GM23248 (cell line): ENCODE measurements at places on chromosomes 5 and 9. TPM values are rescaled to one million over a fixed set of nuclear protein-coding genes. Genes with fewer than 3 reads are reported as not detected.

GRCh38 chr9:137593176-137593575 is 2.9 kb upstream of the ZMYND19 start:
- H3K27me3 ChIP-seq: no peaks in the 10 kb centered on the region
- no peak for DNase-seq
- no peak overlapping the region for H3K4me3 ChIP-seq
- no peaks in the 10 kb centered on the region for H3K36me3 ChIP-seq
- H3K27ac ChIP-seq: no peak overlapping the region
- peaks cover 7% of the 10 kb centered on the region; the same call in 1 of the 2 replicates for H3K4me1 ChIP-seq

DNA sequence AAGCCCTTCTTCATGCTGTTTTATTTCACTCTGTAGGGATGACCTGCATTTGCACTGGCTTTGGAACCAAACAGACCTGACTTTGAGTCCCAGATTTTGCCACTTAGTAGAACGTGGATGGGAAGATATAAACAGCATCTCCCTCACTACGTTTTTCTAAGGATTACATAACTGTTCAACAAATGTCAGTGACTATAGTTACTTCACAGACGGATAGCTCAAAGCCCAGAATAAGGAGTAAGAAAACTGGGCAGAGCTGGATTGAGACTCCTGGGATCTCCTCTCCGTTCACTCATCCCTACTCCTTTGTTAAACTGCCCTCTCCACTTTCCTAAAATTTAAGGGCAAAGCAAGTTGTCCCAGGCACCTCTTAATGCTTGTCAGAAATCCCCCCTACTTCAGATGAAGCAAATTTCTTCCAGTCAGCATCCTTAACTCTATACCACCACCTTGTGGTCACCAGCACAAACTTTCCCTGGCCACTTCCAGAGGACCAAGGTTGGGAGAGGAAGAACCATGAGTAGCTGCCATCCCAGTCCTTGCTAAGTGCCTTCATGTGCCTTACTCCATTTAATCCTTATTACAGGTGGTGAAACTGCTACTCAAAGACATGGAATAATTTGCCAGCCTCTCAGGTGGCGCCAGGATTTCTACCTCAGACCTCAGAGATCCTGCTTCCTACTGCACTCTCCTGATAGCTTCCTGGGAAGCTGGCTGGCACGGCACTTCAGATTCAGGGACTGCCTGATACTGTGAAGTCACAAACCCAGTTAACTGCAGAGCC is 38.4 kb downstream of the EGR1 start:
- peak overlapping the region; percentile 12; the same call in 1 of the 2 replicates for H3K27ac ChIP-seq
- peak; percentile 80 for DNase-seq
- peaks cover 20% of the 10 kb centered on the region; the same call in 1 of the 2 replicates for H3K36me3 ChIP-seq
- no peaks in the 10 kb centered on the region for H3K27me3 ChIP-seq
- H3K4me3 ChIP-seq: no peak overlapping the region

GPSM1 gene
- 51.6 and 57.1 TPM in 2 replicates for total RNA-seq

DNA sequence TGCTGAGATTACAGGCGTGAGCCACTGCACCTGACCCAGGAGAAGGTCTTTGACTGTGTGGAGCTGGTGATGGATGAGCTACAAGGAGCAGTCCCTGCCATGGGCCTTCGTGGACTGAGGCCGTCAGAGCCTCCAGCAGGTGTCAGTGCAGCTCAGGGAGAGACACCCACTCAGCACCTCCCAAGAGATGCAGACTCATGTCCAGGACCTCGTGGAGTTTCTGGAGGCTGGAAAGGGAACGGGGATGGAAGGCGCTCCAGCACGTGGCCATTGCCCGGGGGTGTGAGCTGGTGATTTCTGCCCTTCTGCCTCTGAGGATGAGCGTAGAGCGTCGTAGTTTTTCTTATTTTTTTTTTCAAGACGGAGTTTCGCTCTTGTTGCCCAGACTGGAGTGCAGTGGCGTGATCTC is 9.5 kb downstream of the TOR4A start:
- no peak overlapping the region for H3K27ac ChIP-seq
- no peak overlapping the region for H3K4me3 ChIP-seq
- H3K36me3 ChIP-seq: no peaks in the 10 kb centered on the region
- peak; percentile 66 for DNase-seq
- no peaks in the 10 kb centered on the region for H3K4me1 ChIP-seq
- no peaks in the 10 kb centered on the region for H3K27me3 ChIP-seq

DNA sequence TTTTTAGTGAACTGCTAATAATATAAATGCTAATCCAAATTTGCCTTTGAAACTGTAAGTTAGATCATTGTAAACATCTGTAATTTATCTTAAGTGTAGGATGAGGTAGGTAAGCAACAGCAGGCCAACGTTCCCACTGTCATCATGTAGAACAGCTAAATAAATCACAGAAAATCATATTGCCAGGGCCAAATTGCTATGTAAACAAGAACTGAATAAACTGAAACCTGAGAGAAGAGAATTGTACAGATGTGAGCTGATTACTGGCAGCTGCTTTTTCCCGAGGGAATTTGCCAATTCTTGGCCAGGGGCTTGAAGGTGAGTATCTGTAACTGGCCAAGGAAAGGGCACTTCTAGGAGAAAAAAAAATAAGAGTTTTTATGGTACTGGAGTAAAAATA is 97.6 kb downstream of the CDH10 start:
- no peak for DNase-seq
- H3K36me3 ChIP-seq: no peaks in the 10 kb centered on the region
- no peaks in the 10 kb centered on the region for H3K27me3 ChIP-seq
- no peak overlapping the region for H3K27ac ChIP-seq
- no peak overlapping the region for H3K4me3 ChIP-seq

- no peak for DNase-seq
- no peaks in the 10 kb centered on the region; the same call in 1 of the 2 replicates for H3K27me3 ChIP-seq
- no peak overlapping the region for H3K27ac ChIP-seq
- H3K4me3 ChIP-seq: no peak overlapping the region
- no peaks in the 10 kb centered on the region for H3K36me3 ChIP-seq
Observed at GRCh38 chr5:91468651-91469422, 85.7 kb upstream of the ARRDC3 start.

QSOX2 gene
- 11.7 and 16.4 TPM in 2 replicates for total RNA-seq

ADGRV1 gene
- total RNA-seq: not detected in 2 replicates

GRCh38 chr5:33372721-33373472 is 67.9 kb upstream of the TARS1 start:
- no peaks in the 10 kb centered on the region for H3K27me3 ChIP-seq
- no peak overlapping the region for H3K4me3 ChIP-seq
- no peaks in the 10 kb centered on the region for H3K36me3 ChIP-seq
- peaks cover 33% of the 10 kb centered on the region for H3K4me1 ChIP-seq
- peak; percentile 9 for DNase-seq

- no peaks in the 10 kb centered on the region for H3K27me3 ChIP-seq
- DNase-seq: peak; percentile 63
- 0 out of 2 replicates have a peak, but pooled peaks cover 4% of the 10 kb centered on the region for H3K4me1 ChIP-seq
- no peak overlapping the region for H3K4me3 ChIP-seq
- no peaks in the 10 kb centered on the region for H3K36me3 ChIP-seq
Observed at GRCh38 chr5:99000876-99001275, 72.1 kb upstream of the CHD1 start.

DNA sequence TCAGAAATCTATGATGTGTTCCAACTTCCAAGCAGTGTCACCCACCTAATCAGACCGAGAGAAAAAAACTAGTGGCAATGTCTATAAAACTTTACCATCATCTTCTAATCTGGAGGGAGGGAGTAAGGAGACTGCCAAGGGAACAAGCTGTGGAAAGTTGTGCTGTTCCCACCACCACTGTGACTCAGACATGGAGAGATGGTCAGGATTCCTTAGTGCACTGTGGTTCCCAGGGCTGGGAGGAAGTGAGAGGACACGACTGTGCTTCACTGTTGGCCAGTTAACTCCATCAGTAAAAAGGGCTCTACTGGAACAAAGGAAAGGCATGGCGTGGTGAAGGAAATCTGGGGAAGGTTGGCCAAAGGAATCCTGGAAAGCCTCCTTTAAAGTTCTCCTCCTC is 18.8 kb downstream of the TICAM2 start:
- peak; percentile 93 for DNase-seq
- peaks cover 9% of the 10 kb centered on the region for H3K36me3 ChIP-seq
- peaks cover 15% of the 10 kb centered on the region for H3K4me1 ChIP-seq
- no peaks in the 10 kb centered on the region for H3K27me3 ChIP-seq

DNA sequence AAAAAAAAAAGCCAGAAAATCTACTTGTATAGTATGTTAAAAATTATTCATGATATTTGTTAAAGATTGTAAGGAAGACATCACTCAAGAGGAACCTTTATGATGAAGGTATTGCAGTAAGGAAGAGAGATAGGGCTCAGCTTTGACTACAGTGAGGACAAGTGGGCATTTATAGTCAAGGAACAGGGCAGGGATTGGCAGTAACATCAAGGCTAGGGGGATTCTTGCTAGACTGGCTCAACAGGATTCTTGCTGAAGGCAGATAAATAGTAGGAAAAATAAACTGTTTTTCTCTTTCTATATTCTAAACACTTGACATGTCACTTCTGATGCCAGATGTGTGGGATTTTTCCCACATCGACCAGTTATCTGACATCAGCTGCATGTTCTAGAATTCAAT is 96.7 kb downstream of the ITGA1 start:
- H3K27me3 ChIP-seq: no peaks in the 10 kb centered on the region
- no peaks in the 10 kb centered on the region for H3K36me3 ChIP-seq
- DNase-seq: no peak
- H3K4me3 ChIP-seq: no peak overlapping the region
- H3K4me1 ChIP-seq: no peaks in the 10 kb centered on the region

DNA sequence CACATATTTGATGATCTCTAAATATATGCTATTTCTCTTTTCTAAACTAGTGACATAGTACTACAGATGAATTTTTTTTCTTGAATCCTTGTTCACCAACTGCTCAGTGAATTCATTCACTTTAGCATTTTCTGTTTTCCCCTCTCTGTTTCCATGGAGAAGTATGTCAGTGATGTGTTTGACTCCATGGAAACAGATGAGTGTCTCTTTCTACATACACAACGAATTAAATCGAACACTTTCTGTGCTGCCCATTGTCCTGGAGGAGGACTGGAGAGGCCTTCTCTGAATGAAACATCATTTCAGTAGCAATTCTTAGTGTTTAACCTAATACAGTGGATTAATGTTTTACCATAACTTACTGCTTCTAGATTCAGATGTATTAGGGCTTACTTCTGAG is 9.5 kb downstream of the INVS start:
- no peak overlapping the region for H3K4me3 ChIP-seq
- peaks cover 35% of the 10 kb centered on the region; the same call in 1 of the 2 replicates for H3K36me3 ChIP-seq
- peaks cover 18% of the 10 kb centered on the region for H3K4me1 ChIP-seq
- peak; percentile 48 for DNase-seq
- H3K27ac ChIP-seq: no peak overlapping the region
- no peaks in the 10 kb centered on the region for H3K27me3 ChIP-seq

DNA sequence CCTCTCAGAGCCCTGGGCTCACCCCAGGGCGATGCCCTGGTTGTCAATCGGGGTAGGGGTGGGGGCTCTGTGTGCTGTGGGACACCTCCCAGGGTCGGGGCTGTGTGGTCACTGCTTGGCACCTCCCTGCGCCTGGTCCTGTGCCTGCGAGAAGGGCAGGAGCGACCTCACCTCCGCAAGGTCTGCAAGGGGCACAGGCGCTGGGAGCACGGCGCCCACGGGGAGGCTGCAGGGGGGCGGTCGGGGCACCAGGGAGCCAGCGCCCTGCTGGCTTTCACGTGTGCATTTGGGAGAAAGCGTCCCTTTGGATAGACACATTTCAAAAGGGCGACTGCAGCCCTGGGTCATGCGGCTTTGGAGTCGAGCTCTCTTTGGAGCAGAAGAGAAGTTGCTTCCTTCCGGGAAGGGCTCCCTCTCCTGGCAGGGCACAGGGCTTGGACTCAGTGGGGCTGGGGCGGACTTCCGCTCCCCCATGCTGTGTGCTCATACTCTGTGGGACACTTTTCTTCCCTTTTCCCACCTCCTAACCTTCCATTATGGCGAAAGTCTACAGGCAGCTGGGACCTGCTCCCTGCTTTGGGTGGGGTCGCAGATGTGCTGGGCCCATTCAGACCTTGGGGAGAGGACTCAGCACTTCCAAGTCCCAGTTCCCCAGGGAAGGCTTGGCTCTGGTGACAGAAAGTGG is 52.9 kb upstream of the SLC28A3 start:
- no peak overlapping the region for H3K4me3 ChIP-seq
- H3K36me3 ChIP-seq: no peaks in the 10 kb centered on the region
- DNase-seq: no peak
- peaks cover 19% of the 10 kb centered on the region for H3K4me1 ChIP-seq
- no peaks in the 10 kb centered on the region for H3K27me3 ChIP-seq

GRCh38 chr5:103289024-103289423 is 30.5 kb downstream of the MACIR start:
- no peaks in the 10 kb centered on the region for H3K4me1 ChIP-seq
- no peaks in the 10 kb centered on the region for H3K27me3 ChIP-seq
- no peak overlapping the region for H3K4me3 ChIP-seq

DNA sequence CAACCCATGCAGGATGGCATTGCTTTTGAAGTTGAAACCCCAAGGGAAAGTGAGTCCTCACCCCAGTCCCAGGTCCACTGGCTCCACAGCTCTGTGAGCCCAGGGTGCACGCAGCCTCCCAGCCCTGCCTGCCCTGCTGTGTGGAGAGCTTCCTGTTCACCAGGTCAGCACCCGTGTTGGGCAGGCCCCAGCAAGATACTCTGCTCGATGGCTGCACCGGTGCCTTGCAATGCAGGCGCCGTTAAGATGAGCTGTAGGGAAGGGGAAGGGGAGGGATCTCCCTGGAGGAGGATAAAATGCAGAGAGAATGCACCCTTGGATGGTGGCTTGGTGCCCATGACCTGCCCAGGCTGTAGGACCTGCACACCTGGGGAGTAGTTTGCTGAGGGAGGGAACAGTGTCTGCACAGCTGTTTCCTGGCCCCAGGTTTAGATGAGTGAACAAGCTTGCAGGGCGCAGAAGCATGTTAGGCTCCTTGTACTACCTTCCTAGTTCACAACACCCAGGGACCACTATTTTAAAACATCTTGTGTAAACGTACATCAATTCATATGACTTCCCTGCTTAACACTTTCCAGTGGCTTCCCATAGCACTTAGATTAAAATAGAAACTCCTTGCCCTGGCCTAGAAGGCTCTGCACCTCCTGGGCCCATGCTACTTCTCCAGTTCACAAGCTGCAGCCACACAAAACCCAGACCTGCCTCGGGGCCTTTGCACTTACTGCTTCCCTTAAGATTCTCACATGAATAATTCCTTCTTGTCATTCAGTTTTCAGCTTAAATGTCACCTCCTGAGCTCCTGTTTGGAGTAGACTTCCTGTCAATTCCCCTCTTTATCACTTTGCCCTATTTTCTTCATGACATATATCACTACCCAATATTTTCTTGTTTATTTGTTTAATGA is 19.6 kb downstream of the FAT2 start:
- no peaks in the 10 kb centered on the region; the same call in 1 of the 2 replicates for H3K27me3 ChIP-seq
- H3K4me1 ChIP-seq: no peaks in the 10 kb centered on the region
- no peaks in the 10 kb centered on the region for H3K36me3 ChIP-seq
- DNase-seq: no peak
- H3K27ac ChIP-seq: no peak overlapping the region

INSYN2B gene
- 43.2 and 50.7 TPM in 2 replicates for total RNA-seq

GRCh38 chr5:157983906-157984551 is 125.1 kb upstream of the CLINT1 start:
- H3K27me3 ChIP-seq: no peaks in the 10 kb centered on the region; the same call in 1 of the 2 replicates
- H3K27ac ChIP-seq: no peak overlapping the region
- no peak for DNase-seq
- H3K4me3 ChIP-seq: no peak overlapping the region
